ENCODE measurements at places on chromosomes 6 and 20. TPM values are rescaled to one million over a fixed set of nuclear protein-coding genes. Genes with fewer than 3 reads are reported as not detected.

DNA sequence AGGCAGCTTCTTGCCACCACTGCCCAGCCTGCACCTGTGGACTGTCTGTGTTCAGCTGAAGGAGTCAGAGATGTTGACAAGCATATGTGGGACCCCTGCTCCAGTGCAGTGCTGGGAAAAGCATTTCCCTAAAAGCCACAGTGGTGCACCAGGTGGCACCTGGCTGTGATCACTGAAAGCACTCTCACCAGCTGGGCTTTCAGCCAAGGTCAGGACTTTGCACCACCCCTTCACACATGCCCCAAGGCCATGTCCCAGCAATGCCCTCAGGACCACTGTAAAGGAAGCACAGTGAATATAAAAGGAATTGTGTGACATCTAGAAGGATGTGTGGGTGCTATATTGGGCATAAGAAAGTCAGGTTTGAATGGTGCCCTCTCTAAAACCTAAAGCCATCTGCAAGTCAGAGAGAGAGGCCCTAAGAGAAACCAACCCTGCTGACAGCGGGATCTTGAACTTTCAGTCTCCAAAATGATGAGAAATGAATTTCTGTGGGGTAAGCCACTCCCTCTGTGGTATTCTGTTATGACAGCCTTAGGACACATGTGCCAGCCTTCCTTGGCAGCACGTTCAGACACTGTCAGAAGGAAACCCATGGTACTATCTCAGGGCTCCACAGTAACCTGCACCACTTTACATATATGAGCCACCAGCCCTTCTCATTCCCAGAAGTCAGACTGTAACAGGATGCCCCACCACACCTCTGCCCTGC, 30.7 kb downstream of the CBLN4 start:
- DNase-seq: no peak

GRCh38 chr6:81806793-81807565, 54.5 kb upstream of the TENT5A start:
- no peak for DNase-seq

DNA sequence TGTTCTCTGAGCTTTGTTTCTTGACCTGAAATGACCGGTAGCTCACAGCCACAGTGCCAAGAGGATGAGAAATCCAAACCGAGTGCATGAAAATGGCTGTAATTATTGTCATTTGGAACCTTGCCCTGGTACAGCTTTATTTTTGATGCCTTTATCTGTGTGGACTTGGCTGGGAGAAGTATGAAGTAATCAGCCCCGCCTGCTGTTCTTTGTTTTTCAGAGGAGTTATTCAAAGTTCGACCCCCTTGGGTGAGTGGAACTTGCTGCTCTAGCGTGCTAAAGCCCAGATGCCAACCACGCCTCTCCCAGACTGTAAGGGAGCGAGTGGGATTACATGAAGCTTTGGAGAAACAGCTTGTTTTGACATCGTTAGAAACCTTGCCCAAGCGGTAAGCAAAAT, 48.3 kb downstream of the ECT2L start:
- DNase-seq: peak; percentile 31

GRCh38 chr6:110037726-110038295, 59.7 kb downstream of the GPR6 start:
- DNase-seq: no peak

DNA sequence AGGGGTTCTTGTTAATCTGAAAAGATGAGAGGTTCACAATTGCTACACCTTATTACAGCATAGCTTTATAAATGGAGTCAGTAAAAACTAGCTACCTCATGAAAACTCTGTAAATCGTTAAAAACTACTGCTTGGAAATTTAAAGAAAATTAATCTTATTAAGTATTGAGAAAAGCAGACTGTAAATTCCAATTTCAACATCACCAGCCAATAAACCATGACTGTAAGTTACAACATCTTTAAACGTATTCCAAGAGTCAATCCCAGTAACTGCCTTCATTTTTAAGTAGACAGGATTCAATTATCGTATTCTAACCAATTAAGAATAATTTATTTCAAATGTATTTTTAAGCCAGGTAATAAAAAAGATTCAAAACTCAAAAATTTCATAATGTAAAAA, 70.3 kb downstream of the ATG5 start:
- no peak for DNase-seq

RNF39 gene
- total RNA-seq: not detected

RBM24 gene
- 31.2 TPM for total RNA-seq
